ENCODE measurements at places on chromosomes 1 and 21.

GRCh38 chr1:84689514-84690396, 506 bp downstream of the SSX2IP start:
- DNase-seq, result peak; percentile 72

DNA sequence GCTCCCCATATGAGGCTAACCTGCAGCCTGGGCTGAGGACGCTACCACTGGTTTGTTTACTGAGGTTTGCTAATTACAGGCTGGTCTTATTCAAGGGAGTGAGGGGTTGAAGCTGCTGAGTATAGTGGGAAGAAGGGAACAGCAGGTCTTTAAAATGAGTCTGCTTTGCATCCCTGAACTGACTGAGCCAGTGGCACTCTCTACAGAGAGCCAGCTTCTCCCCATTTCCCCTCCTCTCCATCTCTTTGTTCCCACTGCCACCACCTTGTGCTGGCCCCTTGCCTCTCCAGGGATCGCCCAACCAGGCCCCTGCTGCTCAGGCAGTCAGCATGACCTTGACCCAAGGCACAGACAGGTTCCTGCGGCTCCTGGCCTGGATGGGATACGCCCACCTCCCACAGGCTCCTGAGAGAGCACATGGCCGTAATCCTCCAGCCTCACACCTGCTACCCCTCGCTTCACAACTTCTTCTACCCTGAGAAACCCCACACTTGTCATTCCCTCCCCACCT, 45.0 kb downstream of the IER5 start:
- no peak for DNase-seq

- DNase-seq, result no peak
These were observed 232.3 kb upstream of the USP24 start for GRCh38 chr1:55447488-55447887.

- DNase-seq, result no peak
These were observed 63.1 kb upstream of the CXADR start for GRCh38 chr21:17449701-17450100.

GRCh38 chr1:116692879-116693278, 25.3 kb upstream of the IGSF3 start:
- no peak for DNase-seq

GRCh38 chr1:111204201-111204982, 3.9 kb upstream of the DENND2D start:
- peak; percentile 59 for DNase-seq

- DNase-seq, result no peak
These were observed 31.0 kb upstream of the EFCAB14 start for GRCh38 chr1:46749921-46750404.

- no peak for DNase-seq
These were observed 122.2 kb downstream of the CCDC185 start for GRCh38 chr1:223515421-223515820.
